ENCODE measurements at places on chromosomes 5 and 9. TPM values are rescaled to one million over a fixed set of nuclear protein-coding genes. Genes with fewer than 3 reads are reported as not detected.

Gene NKD2
- 12.3 TPM for total RNA-seq

Gene ARL14EPL
- total RNA-seq = not detected

Gene CDH9
- 0.10 TPM for total RNA-seq

Gene PCDHA4
- total RNA-seq = 3.1 TPM

Gene CDC20B
- total RNA-seq = 0.08 TPM

Gene RC3H2
- 57.6 TPM for total RNA-seq

Gene DELE1
- 78.4 TPM for total RNA-seq

Gene MARCOL
- not detected for total RNA-seq

Gene GLRA1
- not detected for total RNA-seq

Gene PRDM9
- not detected for total RNA-seq

Gene SPATA31D4
- not detected for total RNA-seq

Gene BARHL1
- not detected for total RNA-seq

Gene PFN3
- not detected for total RNA-seq

Gene RAD23B
- total RNA-seq = 114 TPM

Gene HSPB3
- not detected for total RNA-seq

Gene ROPN1L
- 3.0 TPM for total RNA-seq

Gene PAEP
- total RNA-seq = not detected

Gene CSF2
- total RNA-seq = not detected

Gene EPB41L4A
- total RNA-seq = 0.87 TPM

Gene ELOVL7
- 2.9 TPM for total RNA-seq

Gene CATSPER3
- 0.69 TPM for total RNA-seq

Gene PCDHA12
- 10.0 TPM for total RNA-seq

Gene CTNND2
- total RNA-seq = 1.0 TPM

Gene ADAMTSL1
- not detected for total RNA-seq

Gene LCN9
- not detected for total RNA-seq

Gene MRPS27
- total RNA-seq = 67.2 TPM

Gene CD72
- 0.72 TPM for total RNA-seq

Gene BASP1
- total RNA-seq = 217 TPM

Gene AQP7
- total RNA-seq = 0.26 TPM

Gene TSSK1B
- total RNA-seq = not detected

Gene GPRIN1
- 18.9 TPM for total RNA-seq

Gene SLC6A7
- total RNA-seq = not detected

Gene ELL2
- 68.5 TPM for total RNA-seq

Gene FOXD4L5
- total RNA-seq = 0.08 TPM

Gene NUDT2
- 36.2 TPM for total RNA-seq

Gene TAF11L10
- not detected for total RNA-seq

Gene KCNT1
- total RNA-seq = not detected

Gene PCAT7
- 0.59 TPM for total RNA-seq

Gene SLC34A3
- not detected for total RNA-seq

Gene CTSV
- total RNA-seq = 27.1 TPM

Measured in Panc1 (cell line).